HS-27A (cell line): ENCODE measurements at places on chromosomes 12 and 14.

DNA sequence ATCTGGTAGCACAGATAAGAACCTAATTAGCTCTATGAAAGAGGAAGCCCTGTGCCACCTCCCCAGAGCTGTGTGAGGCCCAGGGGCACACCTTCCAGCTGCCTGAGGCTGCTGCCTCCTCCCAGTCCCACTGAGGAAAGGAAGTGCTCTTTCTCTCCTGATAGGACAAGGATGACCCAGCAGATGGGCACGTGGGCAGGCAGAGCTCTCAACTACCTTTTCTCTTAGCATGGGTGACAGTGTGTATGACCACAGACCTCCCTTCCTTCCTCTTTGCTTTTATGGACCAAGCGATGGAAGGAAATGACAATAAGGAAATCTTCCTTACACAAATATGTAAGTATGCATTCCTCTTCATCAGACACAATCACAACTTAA lies 127.6 kb upstream of the AMIGO2 start:
- DNase-seq = no peak

DNA sequence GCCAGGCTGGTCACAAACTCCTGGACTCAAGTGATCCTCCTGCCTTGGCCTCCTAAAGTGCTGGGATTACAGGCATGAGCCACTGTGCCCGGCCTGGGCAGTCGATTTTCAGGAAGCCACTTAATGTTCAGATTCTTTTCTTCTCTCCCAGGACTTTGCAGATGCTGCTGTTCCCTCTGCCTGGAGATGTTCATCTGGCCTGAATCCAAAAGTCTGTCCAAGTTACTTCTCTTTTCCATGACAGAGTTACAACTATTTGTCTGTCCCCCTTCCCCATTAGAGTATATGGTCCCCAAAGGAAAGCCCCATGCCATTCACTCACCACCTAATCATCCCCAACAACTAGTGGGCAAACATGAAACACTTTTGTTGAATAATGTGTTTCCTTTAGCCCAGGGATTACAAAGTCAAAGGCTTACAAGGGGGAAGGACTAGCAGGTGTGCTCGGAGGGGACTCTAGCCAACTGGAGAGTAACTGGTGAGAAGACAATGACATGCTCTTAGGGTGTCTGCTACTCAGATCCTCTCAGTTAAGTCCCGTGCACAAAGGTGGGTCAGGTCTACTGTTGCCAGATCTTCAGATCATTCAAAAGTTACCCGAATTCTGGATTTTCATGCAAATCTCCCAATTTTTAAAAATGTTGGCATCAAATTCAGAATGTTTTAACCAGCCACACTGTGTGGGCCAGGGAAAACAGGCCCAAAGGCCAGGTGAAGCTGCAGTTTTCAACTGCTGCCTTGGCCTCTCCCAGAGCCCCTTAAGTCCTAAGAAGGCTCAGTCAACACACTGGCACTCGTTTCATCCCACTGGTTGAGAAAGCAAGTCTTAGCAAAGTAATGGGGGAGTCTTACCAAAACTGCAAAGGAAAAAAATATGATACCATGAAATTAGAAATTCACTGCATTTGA lies 29.6 kb downstream of the NUDT4 start:
- no peak for DNase-seq

GRCh38 chr14:103931422-103931821 lies 3.2 kb downstream of the TDRD9 start:
- DNase-seq = no peak

- no peak for DNase-seq
Measured at GRCh38 chr12:98922871-98923270, 277.8 kb downstream of the APAF1 start.

- DNase-seq = no peak
Measured at GRCh38 chr12:7144414-7145120, 14.4 kb downstream of the CLSTN3 start.

GRCh38 chr12:1103632-1104031 lies 112.6 kb downstream of the ERC1 start:
- no peak for DNase-seq
